CD14-positive monocyte (primary cell): ENCODE measurements at places on chromosomes 12 and 14.

- no peak for DNase-seq
Observed at GRCh38 chr12:42757624-42758119, 168.1 kb upstream of the PRICKLE1 start.

- no peak for DNase-seq
Observed at GRCh38 chr12:108063192-108063591, 65.9 kb upstream of the WSCD2 start.

DNA sequence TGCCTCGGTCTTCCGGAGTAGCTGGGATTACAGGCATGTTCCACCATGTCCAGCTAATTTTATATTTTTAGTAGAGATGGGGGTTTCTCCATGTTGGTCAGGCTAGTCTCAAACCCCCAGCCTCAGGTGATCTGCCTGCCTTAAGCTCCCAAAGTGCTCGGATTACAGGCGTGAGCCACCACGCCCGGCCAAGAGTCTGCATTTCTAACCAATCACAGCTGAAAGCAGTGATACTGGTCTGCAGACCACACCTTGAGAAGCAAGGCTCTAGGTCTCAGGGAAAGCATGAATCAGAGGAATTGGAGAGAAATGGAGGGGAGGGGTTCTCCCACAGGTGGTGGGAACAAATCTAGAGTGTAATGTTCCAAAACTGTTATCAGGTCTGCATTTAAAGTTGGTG, 55.2 kb upstream of the TMEM263 start:
- no peak for DNase-seq

GRCh38 chr12:64931321-64931720, 106.9 kb downstream of the TBC1D30 start:
- DNase-seq, result no peak

DNA sequence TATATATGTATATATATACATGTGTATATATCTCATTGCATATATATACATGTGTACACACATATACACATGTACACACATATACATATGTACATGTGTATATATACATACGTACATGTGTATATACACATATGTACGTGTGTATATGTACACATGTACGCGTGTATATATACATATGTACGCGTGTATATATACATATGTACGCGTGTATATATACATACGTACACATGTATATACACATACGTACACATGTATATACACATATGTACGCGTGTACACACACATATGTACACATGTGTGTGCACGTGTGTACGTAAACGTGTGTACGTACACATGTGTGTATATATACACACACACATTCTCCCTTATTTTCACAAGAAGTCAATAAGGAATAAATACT, 141.6 kb upstream of the TMCC3 start:
- DNase-seq, result no peak
